ENCODE measurements at places on chromosomes 4 and X.

DNA sequence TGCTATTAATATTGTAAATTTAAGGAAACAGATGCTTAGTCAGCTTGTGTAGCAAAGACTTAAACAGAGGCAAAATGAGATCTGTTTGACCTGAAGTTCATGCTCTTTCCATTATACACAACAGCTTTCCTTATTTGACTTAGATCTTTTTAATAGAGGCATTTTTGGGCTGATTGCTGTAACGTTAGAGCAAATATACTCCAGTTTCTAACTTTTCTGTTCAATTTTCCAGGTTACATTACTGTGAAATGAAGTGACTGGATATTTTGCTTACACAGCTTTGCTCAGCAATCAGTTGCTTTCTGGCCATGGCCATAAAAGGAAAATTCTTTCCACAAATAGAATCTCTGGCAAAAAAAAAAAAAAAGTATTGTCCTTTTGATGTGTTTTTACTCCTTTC, 146.2 kb downstream of the PCDH7 start:
- no peak for DNase-seq

DNA sequence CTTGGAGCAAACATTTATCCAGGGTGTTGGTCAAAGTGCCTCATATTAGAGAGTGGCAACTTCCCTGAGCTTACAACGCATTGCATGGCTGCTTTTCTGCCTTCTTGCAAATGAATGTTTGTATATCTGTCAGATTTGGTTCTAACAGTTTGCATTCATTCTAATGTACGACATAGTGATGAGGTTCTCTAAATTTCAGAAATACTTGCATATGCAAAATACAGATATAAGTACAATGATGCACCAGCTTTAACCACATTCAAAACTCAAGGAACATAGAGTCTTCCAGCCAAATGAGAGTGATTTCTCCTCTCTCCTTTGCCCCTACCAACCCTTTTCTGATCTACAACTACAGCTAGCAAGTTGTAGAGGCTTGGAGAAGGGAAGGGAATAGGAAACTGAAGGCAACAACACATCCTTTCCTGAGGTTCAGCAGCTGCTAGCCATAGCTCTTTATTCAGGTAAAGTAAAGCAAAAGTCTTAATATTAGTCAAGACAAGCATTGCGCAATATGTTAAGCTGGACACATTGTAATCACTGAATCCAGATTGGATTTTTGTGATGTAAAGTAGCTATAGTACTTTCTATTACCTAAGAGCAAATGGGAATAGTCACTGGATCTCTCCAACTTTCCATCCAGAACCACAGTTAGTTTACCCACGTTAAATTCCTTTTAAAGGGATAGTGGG, 6.3 kb downstream of the TKTL2 start:
- DNase-seq: no peak

GRCh38 chr4:81215931-81216330, 909 bp upstream of the PRKG2 start:
- DNase-seq: no peak

- no peak for DNase-seq
Measured at GRCh38 chr4:92236877-92237276, 66.9 kb upstream of the GRID2 start.
